ENCODE measurements at places on chromosomes 3 and 15.

GRCh38 chr3:134473868-134474546 lies 11.8 kb downstream of the ANAPC13 start:
- peak; percentile 3 for DNase-seq

- DNase-seq, result no peak
These were observed 137.4 kb upstream of the UMPS start for GRCh38 chr3:124592658-124593441.

- DNase-seq, result no peak
These were observed 4.4 kb downstream of the NAA50 start for GRCh38 chr3:113741620-113742019.

DNA sequence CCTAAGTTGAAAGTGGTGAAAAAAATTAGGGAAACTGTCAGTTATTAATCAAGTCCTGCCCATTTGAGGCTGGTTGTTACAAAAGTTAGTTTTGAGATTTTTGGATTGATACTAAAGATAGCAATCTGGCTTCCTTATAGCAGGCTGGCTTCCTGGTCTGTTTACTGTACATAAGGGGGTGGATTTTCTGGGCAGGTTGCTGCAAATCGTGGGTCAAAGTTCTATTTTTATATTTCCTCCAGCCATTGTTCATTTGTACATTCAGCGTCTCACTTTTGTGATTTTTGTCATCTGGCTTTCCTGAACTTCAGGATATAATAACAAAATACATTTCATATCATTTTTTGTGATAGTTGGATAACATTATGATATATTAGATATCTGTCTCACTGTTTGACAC lies 49.5 kb downstream of the CLDN1 start:
- DNase-seq, result no peak

DNA sequence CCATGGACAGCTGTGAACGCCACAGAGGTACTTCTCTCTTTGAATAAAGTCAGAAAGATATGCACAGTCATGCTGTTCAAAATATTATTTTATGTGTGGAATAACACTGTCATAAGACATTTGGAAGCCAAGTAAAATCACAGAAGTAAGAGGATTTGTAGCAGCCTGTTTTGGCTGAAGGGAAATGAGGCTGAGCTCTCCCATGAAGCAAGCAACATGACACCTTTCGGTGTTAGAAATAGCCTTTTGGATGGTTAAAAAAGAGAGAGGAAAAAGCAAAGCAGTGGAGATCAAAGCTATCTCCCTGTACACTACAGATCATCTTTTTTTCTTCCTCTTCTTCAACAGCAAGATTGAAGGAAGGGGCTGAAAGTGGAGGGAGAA lies 755.3 kb downstream of the ROBO1 start:
- no peak for DNase-seq

- no peak for DNase-seq
These were observed 27.8 kb upstream of the PIK3CB start for GRCh38 chr3:138862531-138862923.

DNA sequence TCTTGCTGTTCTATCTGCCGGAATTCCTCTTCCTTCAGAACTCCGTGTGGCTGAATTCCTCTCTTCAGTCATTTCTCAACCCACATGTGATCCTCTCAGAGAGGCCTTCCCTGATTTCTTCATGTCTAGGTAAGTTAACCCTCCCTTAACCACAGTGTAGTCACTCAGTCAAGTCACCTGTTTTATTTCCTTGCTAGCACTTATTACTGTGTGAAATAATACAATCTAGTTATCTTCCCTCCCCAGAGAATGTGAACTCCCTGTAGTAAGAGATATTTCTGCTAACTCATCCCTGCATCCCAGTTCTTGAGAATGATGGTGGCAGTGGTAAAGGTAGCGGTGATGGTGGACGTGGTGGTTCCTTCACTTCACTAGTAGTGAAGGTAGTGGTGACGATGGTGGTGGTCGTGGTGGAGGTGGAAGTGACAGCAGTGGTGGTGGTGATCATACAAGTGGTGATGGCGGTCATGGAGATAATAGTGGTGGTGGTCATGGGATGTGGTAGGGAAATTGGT lies 33.3 kb downstream of the COL6A5 start:
- DNase-seq, result no peak

DNA sequence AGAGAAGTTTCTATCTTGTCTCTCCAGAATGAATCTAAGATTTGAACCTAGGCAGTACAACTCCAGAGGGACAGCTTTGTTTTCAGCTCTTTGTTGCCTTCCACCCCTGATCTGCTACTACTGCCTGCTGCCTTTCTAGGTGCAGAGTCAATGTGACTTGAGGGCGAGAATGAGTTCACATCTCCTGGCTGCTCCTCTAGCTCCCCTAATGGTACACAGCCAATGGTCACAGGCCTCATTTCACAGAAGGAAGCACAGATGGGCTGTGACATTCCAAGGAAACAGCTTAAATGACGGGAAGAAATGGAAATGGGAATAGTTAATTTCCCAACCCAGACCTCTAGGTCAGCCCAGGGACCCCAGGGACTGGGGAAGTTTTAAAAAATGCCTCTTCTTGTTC lies 32.4 kb downstream of the FAM43A start:
- DNase-seq, result no peak

GRCh38 chr3:130263708-130264107 lies 81.8 kb upstream of the COL6A5 start:
- DNase-seq, result no peak

GRCh38 chr3:195883160-195883559 lies 25.2 kb downstream of the TNK2 start:
- DNase-seq, result no peak

GRCh38 chr3:122100591-122101463 lies 45.7 kb downstream of the CD86 start:
- DNase-seq, result no peak
